ENCODE measurements at places on chromosomes 2 and 18. TPM values are rescaled to one million over a fixed set of nuclear protein-coding genes. Genes with fewer than 3 reads are reported as not detected.

The FEV gene
- not detected for total RNA-seq

The ALPG gene
- total RNA-seq, result not detected

The BCL2 gene
- total RNA-seq, result 31.2 TPM

The PUS10 gene
- total RNA-seq, result 6.7 TPM
